ENCODE measurements at places on chromosomes 2 and 18. TPM values are rescaled to one million over a fixed set of nuclear protein-coding genes. Genes with fewer than 3 reads are reported as not detected.

GCG gene
- not detected for total RNA-seq

INHA gene
- not detected for total RNA-seq

MOGAT1 gene
- total RNA-seq, result not detected

ANKRD29 gene
- 7.1 TPM for total RNA-seq

BMP10 gene
- not detected for total RNA-seq

SERPINB3 gene
- total RNA-seq, result 1.9 TPM

TUBA4B gene
- 0.25 TPM for total RNA-seq

PROM2 gene
- 38.0 TPM for total RNA-seq

HOXD10 gene
- 33.5 TPM for total RNA-seq

VSNL1 gene
- total RNA-seq, result 0.05 TPM

UBXN4 gene
- total RNA-seq, result 133 TPM

TSPYL6 gene
- total RNA-seq, result not detected

ASPRV1 gene
- 0.20 TPM for total RNA-seq

ALKAL2 gene
- 3.9 TPM for total RNA-seq

Data from renal cortical epithelial cell (primary cell).